Activated CD4-positive, alpha-beta T cell treated with anti-CD3 and anti-CD28 coated beads for 36 hours (primary cell): ENCODE measurements at places on chromosomes 6 and 20. TPM values are rescaled to one million over a fixed set of nuclear protein-coding genes. Genes with fewer than 3 reads are reported as not detected.

- DNase-seq = no peak
These were observed 725 bp downstream of the BTBD3 start for GRCh38 chr20:11918391-11918845.

ALDH8A1 gene
- total RNA-seq = 1.7 TPM

DNA sequence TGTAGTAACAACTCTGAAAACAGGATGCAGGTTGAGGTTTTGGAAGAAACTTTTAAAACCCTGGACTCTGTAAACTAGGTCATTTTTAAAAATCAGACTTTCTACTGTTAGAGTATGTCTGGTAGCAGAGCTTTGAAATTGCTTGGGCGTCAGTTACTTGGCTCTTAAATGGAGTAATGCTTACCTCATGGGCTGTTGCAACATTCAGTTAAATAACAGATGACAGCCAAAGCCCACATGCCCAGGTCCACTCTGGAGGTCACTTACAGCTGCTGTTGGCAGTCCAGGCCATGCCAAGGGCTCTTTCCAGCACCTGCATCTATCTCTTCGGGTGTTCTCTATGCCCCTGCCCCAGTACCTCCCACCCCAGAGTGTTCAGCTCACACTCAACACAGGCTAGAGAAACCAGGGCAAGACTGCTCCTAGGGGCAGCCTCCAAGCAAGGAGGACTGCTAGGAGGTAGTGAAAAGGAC is 96.4 kb downstream of the BANF2 start:
- DNase-seq = no peak

CNKSR3 gene
- total RNA-seq = 0.58 TPM

STX11 gene
- 20.9 TPM for total RNA-seq

EGFL8 gene
- total RNA-seq = 9.1 TPM

DNA sequence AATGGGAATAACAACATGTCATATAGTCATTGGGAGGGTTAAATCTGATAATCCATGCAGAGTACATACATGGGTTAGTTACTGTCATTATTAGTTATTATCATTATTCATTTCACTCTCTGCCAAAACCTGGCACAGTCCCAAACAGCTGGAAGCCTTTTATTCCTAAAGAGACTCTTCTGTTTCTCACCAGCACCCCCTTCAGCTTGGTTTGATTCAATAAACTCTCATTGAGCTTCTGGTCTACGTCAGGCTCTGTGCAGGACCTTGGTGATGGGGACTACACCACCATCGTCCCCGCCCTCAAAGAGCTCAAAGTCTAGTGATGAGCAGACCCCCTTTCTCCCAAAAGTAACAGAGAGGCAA is 2.3 kb downstream of the KCNK15 start:
- DNase-seq = no peak

DNA sequence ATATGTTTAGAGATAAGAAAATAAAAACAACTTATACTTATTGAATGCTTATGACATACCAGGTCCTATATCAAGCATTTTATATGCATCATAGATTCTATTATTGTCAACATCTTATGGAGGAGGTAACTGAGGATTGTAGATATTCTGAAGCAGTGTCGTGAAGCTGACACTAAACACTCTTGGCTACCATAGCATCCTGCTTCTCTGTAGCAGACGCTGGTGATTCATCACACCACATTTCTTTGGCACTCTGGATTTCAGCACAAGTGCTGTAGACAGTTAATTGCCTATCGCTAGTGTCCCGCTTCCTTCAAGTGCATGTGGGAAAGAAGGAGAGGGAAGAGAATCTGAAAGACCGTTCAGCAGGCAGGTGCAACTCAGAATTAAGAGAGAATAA is 317.1 kb downstream of the PLCB1 start:
- DNase-seq = no peak

GRCh38 chr6:14598017-14598864 is 480.7 kb downstream of the CD83 start:
- DNase-seq = no peak

CALHM4 gene
- total RNA-seq = not detected

DNA sequence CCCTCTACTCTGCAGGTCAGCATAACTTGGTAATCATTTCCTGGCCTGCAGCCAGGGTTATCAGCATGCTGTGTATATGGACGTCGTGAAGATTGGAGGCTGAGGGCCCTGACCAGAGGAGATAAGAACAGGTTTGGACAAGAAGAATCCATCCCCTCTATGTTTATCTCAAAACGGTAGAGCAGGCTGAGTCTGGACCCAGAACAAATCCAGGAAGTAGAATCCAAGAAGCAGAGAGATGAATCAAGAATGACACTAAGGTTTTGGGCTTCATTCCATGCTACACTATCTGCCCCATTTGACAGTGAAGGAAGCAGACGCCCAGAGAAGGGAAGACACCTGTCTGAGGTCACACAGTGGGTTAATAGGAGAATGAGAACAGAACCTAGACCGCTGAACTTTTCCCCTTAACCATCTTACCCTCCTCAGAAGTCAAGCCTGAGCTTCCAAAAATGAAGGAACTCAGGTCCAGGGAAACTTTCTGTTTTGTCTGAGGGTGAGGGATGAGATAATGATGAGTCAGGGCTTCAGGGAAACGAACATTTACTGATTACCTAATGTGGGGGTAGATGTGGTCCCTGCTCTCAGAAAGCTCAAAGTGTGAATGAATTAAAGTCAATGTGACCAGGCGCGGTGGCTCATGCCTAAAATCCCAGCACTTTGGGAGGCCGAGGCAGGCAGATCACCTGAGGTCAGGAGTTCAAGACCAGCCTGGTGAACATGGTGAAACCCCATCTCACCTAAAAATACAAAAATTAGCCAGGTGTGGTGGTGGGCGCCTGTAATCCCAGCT is 9.4 kb upstream of the COMMD7 start:
- peak; percentile 27 for DNase-seq

DNA sequence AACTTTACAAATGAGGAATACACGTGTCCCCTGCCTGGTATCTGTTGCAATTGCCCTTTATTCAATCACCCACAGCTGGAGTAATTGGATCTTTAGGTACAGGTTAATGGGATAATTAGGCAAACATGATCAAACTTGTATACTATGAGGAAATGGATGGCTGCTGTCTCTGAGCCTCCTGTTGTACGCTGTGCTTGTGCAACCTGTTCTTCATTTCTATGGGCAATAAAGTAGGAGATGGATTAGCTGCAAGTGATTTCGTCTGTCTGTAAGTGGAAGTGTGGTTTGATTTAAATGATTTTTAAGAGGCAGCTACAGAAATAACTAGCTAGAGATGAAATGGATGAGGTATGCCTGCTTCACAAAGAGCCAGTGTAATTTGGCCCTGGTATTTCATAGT is 474.1 kb downstream of the RNF144B start:
- DNase-seq = no peak

DNA sequence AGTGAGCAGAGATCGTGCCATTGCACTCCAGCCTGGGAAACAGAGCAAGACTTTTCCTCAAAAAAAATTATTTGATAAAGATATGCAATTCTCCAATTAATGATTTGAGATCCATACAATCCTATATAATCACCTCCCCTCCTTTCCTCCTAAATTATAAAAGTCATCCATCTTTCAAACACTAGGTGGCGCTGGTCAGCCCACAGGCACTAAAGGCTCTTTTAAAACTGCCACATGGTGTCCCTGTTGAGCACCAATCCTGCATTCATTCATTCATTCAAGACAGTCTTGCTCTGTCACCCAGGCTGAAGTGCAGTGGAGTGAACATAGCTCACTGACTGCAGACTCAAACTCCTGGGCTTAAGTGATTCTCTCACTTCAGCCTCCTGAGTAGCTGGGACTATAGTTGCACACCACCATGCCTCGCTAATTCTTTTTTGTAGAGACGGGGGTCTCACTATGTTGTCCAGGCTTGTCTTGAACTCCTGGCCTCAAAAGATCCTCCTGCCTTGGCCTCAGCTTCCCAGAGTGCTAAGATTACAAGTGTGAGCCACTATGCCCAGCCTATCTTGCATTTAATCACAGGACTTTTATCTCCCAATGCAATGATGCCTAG is 58.7 kb upstream of the SLC2A12 start:
- peak; percentile 64 for DNase-seq

DNA sequence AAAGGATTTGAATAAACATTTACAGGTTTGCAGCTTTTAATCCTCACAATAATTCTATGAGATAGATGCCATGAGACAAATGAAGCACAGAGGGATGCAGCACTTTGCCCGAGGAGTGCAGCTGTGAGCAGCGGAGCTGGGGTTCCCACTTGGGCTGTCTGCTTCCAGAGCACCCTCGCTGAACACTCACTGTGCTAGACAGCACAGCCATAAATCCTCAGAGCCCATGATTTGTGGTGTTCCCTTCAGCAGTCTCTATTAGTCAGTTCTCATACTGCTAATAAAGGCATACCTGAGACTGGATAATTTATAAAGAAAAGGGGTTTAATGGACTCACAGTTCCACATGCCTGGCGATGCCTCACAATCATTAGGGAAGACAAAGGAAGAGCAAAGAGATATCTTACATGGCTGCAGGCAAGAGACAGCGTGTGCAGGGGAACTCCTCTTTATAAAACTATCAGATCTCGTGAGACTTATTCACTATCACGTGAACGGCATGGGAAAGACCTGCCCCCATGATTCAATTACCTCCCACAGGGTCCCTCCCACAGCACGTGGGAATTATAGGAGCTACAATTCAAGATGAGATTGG is 25.3 kb upstream of the CTAGE9 start:
- no peak for DNase-seq

GRCh38 chr20:14116037-14116436 is 120.7 kb downstream of the MACROD2 start:
- no peak for DNase-seq

- no peak for DNase-seq
These were observed 556 bp upstream of the SCAF8 start for GRCh38 chr6:154732538-154733182.

SAMD3 gene
- total RNA-seq = 1.8 TPM
